Hepatocyte (in vitro differentiated cells): ENCODE measurements at places on chromosomes 4 and X. TPM values are rescaled to one million over a fixed set of nuclear protein-coding genes. Genes with fewer than 3 reads are reported as not detected.

DNA sequence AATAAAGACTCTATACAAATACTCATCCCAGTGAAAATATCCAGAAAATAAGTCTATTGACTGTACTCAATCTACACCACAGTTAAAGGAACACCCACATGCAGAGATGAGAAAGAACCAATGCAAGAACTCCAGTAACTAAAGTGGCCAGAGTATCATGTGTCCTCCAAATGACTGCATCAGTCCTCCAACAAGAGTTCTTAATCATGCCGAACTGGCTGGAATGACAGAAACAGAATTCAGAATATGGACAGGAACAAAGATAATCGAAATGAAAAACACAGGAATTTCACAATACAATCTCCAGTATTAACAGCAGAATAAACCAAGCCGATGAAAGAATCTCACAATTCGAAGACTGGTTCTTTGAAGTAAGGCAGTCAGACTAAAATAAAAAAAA lies 210.3 kb downstream of the TBCK start:
- H3K36me3 ChIP-seq, result no peaks in the 10 kb centered on the region
- no peaks in the 10 kb centered on the region for H3K27me3 ChIP-seq
- H3K27ac ChIP-seq, result no peak overlapping the region
- DNase-seq, result no peak
- no peak overlapping the region for H3K4me3 ChIP-seq

DNA sequence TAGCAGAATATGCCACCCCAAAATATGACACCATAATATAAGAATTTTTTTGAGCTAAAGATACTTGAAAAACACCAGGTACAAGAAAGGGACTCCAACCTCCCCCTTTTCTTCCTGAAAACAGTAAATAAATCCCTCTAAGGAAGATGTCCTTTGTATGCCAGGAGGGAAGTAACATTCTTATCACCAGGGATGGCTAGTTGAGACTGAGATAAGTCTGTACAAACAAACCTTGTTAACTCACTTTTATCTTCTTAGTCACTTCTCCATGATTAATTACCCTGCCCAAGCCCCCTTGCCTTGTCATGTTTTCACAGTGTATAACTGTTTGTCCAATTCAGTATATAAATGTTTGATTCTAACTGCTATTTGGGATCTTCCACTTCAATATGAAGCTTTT lies 888.0 kb downstream of the PCDH18 start:
- no peak for DNase-seq
- H3K27ac ChIP-seq, result no peak overlapping the region
- no peaks in the 10 kb centered on the region for H3K4me1 ChIP-seq
- no peaks in the 10 kb centered on the region for H3K27me3 ChIP-seq
- H3K4me3 ChIP-seq, result no peak overlapping the region

GRCh38 chrX:3216581-3217180 lies 129.8 kb downstream of the MXRA5 start:
- H3K36me3 ChIP-seq, result no peaks in the 10 kb centered on the region
- DNase-seq, result peak; percentile 8
- H3K4me1 ChIP-seq, result no peaks in the 10 kb centered on the region

DNA sequence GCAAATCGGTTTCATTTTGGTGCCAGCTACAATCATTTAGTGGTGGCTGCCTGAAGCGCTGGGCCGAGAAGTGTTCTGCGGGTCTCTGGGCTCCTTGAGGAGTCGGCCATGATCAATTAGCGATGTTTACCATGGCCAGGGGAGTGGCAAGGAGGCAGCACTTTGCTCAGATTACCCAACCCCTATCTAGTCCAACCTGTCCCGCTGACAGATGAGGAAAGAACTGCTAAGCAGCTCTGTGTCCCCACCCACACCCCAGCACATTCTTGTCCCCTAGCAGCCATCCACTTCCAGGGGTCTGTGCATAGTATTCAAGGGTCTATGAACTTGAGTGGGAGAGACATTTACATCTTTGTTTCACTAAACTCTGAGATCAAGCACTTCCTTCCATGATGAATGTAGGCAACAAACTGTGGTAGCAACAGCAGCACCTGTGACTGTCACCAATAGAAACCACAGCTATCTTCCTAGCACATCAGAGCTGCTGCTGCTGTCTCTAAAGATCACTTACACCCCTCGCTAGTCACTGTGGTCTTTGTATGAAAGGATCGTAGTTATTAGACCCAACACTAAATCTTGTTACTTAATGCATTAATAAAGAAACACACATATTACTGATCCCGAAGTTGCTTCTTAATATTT lies 331.6 kb downstream of the BCOR start:
- no peaks in the 10 kb centered on the region for H3K36me3 ChIP-seq
- H3K4me3 ChIP-seq, result no peak overlapping the region
- no peaks in the 10 kb centered on the region for H3K27me3 ChIP-seq
- peaks cover 17% of the 10 kb centered on the region for H3K4me1 ChIP-seq
- DNase-seq, result peak; percentile 22

DNA sequence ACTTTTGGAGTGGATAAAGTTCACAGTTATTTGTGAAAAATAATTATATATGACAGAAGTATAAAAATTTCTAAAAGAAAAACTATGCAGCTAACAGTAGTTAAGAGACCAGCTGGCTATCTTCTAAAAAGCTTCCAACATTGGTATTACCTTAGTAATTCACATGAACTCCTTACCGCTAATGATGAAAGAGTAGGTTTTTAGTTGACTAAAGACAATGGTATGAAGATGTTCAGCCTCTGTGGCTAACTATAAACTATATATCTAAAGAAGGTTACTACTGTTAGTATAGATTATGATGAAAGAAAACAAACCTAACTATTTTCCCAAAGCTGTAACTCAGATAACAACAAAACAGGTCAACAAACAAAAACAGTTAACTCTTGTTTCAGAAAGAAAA lies 10.4 kb downstream of the CCNI start:
- H3K36me3 ChIP-seq, result peaks cover 3% of the 10 kb centered on the region
- H3K27me3 ChIP-seq, result no peaks in the 10 kb centered on the region
- no peak overlapping the region for H3K4me3 ChIP-seq
- H3K27ac ChIP-seq, result no peak overlapping the region
- no peaks in the 10 kb centered on the region for H3K4me1 ChIP-seq
- no peak for DNase-seq

DNA sequence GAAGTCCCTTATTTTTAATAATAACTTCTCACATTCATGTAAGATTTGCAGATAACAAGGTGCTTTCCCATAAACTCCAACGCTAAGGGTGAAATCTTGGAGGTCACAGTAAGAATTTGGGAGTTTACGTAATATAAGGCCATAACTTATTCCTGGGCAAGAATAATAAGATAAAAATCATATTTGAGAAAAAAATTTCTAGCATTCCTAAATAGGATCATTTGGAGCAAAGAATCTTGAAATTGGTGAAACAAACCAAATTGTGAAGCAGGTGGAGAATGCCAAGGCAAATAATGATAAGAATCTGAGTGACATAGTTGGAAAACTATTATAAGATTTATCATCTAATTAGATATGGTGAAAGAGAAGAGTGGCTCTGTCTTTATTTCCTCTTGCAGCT lies 50.4 kb upstream of the FGF16 start:
- H3K4me1 ChIP-seq, result no peaks in the 10 kb centered on the region
- no peaks in the 10 kb centered on the region for H3K27me3 ChIP-seq
- H3K36me3 ChIP-seq, result no peaks in the 10 kb centered on the region
- H3K27ac ChIP-seq, result no peak overlapping the region

DNA sequence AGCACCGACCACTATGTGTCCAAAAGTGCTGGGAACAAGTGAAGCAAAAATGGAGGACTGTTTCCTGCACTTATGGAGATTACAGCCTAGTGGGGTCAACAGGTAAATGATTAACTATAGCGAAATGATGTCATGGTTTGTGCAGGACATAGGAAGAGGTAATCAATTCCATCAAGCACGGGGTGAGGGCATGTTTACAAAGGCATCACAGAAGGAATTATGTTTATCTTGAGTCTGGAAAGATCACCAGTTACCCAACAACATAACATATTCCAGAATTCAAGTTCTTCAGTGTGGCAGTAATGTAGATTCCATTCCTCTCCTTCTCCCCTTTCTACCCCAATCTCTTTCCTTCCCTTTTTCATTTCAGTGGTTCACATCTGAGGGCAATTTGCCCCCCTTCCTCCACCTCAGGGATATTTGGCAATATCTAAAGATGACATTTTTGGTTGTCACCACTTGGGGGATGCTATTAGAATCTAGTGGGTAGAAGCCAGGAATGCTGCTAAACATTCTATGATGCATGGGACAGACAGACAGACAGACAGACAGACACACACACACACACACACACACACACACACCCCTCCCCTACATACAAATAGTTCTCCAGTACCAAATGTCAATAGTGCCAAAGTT lies 24.1 kb downstream of the FAM47E start:
- H3K36me3 ChIP-seq, result no peaks in the 10 kb centered on the region
- no peaks in the 10 kb centered on the region for H3K27me3 ChIP-seq
- peak overlapping the region; percentile 89 for H3K27ac ChIP-seq
- H3K4me1 ChIP-seq, result peaks cover 19% of the 10 kb centered on the region

DNA sequence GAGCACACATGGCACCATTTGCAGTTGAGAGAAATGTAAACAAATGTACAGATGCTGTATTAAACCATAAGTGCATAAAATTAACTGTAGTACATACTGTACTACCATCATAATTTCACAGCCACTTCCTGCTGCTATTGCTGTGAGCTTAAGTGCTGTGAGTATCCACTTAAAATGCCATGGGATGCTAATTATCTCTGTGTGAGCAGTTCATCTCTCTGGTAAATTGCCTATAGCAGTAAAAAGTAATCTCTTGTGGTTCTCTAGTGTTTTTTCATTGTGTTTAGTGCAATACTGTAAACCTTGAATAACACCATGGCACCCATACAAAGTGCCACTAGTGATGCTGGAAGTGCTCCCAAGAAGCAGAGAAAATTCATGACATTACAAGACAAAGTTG lies 9.9 kb upstream of the SCOC start:
- DNase-seq, result no peak
- H3K27ac ChIP-seq, result peak overlapping the region; percentile 45
- H3K36me3 ChIP-seq, result no peaks in the 10 kb centered on the region

DNA sequence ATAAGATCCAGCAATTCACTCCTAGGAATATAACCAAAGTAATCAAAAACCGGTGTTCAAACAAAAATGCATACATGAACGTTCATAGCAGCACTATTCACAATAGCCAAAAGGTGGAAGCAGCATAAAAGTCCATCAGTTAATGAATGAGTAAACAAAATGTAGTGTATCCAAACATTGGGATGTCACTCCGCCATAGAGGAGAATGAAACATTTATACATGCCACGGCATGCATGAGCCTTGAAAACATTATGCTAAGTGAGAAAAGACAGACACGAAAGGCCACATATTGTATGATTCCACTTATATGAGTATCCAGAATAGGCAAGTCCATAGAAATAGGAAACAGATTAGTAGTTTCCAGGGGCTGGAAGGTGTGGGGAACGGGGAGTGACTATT lies 11.0 kb upstream of the PDLIM3 start:
- H3K27me3 ChIP-seq, result peaks cover 2% of the 10 kb centered on the region
- H3K4me1 ChIP-seq, result no peaks in the 10 kb centered on the region
- no peak overlapping the region for H3K4me3 ChIP-seq
- DNase-seq, result no peak

GRCh38 chrX:85326234-85327059 lies 53.0 kb downstream of the POF1B start:
- H3K27ac ChIP-seq, result no peak overlapping the region
- H3K4me3 ChIP-seq, result no peak overlapping the region
- H3K4me1 ChIP-seq, result no peaks in the 10 kb centered on the region
- no peaks in the 10 kb centered on the region for H3K27me3 ChIP-seq

PPP2R2C gene
- 0.22 and 0.35 TPM in 2 replicates for polyA plus RNA-seq

CSAG2 gene
- polyA plus RNA-seq, result 0.33 and 0.64 TPM in 2 replicates

DNA sequence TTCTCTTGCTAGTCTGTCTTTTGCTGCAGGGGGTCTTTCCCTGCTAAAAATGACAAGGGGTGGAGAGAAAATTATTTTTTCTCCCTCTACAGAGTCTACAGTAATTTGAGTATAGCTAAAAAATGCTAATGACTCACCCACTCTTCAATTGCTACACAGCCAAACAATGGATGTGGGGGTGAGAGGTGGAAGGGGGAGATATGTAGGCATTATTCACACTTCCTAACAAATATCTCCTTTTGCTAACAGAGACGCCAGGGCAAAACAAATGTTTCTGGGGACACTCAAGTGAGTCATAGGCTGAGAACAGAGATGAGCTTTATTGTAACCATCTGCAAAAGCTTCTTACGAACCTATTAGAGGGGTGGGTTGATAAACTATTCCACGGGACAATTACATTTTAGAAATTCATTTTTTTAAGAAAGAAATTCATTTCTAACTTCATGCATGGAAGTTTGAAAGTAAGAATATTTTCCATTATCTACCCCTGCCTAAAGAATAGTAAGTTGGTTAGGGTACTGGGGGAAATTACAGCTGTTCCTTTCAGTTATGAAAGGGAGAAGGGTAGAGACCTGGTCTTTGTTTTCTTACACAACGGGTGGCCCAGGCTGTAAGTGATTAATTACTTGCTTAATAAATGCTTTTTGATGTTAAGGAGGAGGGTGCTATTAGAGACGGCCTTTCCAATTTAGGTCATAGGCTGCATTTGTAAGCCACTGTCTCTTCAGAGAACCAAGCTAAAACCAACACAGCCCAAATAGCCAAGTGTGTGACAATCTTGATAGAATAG lies 12.8 kb downstream of the SCD5 start:
- peaks cover 15% of the 10 kb centered on the region for H3K4me1 ChIP-seq
- no peaks in the 10 kb centered on the region for H3K36me3 ChIP-seq

SOD3 gene
- 18.1 and 20.3 TPM in 2 replicates for polyA plus RNA-seq

GRCh38 chr4:78581618-78582017 lies 30.0 kb downstream of the ANXA3 start:
- H3K36me3 ChIP-seq, result no peaks in the 10 kb centered on the region
- no peaks in the 10 kb centered on the region for H3K4me1 ChIP-seq
- no peak overlapping the region for H3K27ac ChIP-seq
- no peak overlapping the region for H3K4me3 ChIP-seq
- no peaks in the 10 kb centered on the region for H3K27me3 ChIP-seq
- no peak for DNase-seq

- peak; percentile 28 for DNase-seq
- no peaks in the 10 kb centered on the region for H3K27me3 ChIP-seq
- H3K36me3 ChIP-seq, result no peaks in the 10 kb centered on the region
- H3K4me3 ChIP-seq, result no peak overlapping the region
- no peaks in the 10 kb centered on the region for H3K4me1 ChIP-seq
Measured at GRCh38 chr4:18568600-18568999, 547.0 kb upstream of the LCORL start.

GRCh38 chr4:150323406-150324325 lies 245.4 kb downstream of the DCLK2 start:
- no peaks in the 10 kb centered on the region for H3K27me3 ChIP-seq
- no peak overlapping the region for H3K27ac ChIP-seq
- no peaks in the 10 kb centered on the region for H3K4me1 ChIP-seq
- no peak overlapping the region for H3K4me3 ChIP-seq

- peak; percentile 80 for DNase-seq
- H3K4me1 ChIP-seq, result peaks cover 9% of the 10 kb centered on the region
- H3K36me3 ChIP-seq, result no peaks in the 10 kb centered on the region
- H3K27ac ChIP-seq, result peak within 1 kb of the TSS; percentile 70
- H3K4me3 ChIP-seq, result no peak within 1 kb of the TSS
Measured at GRCh38 chrX:53281321-53281822, at the start of gene IQSEC2. IQSEC2 (minus strand) TSS chrX:53281584.

DNA sequence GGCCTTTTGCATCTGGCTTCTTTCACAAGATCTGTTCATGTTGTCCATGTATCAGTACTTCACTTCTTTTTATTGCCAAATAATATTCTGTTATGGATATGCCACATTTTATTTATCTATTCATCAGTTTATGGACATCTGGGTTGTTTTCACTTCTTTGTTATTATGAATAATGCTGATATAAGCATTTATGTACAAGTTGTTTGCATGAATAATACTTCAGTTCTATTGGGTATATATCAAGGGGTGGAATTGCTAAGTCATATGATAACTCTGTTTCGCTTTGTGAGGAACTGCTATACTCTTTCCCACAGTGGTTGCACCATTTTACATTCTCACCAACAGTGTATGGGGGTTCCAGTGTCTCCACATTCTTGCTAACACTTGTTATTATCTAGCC lies 190.4 kb downstream of the RBMX2 start:
- no peaks in the 10 kb centered on the region for H3K27me3 ChIP-seq
- H3K27ac ChIP-seq, result no peak overlapping the region
- H3K4me3 ChIP-seq, result no peak overlapping the region
- no peak for DNase-seq
